SK-N-SH treated with all-trans-retinoic acid at 6 μM for 48 hours (cell line): ENCODE measurements at places on chromosomes 7 and 10.

- ATAC-seq, result peak; percentile 99
Observed at GRCh38 chr10:35259769-35260397, 76.4 kb upstream of the CCNY start.

DNA sequence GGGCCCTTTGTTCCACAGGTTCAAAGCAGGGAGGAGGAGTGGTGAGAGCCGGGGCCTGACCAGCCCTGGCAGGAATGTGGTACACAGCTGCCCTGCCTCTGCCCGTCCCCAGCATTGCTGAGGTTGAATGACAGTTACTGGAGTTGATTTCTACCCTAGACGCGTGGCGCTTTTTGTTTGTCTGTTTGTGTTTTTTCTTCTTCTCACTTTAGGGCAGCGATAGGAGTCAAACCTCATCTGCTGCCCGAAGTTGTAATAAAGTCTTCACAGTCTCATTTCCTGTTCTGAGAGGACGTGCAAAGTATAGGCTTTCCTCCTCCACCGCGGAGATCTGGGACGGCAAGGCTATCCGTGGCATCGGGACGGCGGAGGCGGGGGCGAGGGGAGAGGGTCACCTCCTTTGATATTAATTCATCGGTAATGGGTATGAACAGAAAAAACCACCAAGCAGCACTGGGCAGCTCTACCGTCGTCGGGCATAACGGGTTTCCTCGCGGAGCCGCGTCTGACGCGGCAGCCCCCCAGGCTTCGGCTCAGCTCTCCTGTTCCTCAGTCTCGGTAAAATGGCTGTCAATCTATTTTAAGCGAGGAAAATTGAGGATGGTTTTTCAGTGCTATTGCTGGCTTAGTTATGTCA is 160.8 kb downstream of the LRMDA start:
- no peak for ATAC-seq

DNA sequence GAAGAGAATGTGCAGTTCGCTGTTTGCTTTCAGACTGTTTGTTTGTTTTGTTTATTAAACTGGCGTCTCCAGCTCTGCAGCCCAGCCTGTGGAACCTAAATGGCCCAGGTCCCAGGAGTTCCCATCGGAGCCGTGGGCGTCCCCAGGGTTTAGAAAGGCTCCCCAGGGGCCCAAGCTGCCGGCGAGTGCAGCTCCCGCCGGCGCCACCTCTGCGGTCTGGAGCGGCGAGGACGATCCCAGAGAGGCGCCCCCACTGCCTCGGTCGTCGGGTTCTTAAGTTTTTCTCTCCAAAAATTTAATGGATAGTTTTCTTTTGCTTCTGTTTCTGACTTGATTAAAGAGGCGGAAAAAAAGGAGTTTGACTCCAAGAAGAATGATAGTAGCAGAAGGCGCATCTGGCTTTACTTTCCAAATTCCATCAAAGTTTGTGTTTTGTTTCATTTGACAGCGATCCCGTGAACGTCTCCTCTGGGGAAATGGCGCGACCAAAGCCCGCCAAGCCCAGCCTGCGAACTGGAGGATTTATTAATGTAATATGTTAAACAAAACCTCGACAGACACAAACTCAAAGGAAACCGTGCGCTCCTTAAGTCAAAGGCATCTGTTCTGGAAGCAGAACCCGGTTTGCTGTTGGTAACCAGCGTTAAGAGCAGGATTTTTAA is 718 bp upstream of the FZD1 start:
- ATAC-seq, result peak; percentile 45

DNA sequence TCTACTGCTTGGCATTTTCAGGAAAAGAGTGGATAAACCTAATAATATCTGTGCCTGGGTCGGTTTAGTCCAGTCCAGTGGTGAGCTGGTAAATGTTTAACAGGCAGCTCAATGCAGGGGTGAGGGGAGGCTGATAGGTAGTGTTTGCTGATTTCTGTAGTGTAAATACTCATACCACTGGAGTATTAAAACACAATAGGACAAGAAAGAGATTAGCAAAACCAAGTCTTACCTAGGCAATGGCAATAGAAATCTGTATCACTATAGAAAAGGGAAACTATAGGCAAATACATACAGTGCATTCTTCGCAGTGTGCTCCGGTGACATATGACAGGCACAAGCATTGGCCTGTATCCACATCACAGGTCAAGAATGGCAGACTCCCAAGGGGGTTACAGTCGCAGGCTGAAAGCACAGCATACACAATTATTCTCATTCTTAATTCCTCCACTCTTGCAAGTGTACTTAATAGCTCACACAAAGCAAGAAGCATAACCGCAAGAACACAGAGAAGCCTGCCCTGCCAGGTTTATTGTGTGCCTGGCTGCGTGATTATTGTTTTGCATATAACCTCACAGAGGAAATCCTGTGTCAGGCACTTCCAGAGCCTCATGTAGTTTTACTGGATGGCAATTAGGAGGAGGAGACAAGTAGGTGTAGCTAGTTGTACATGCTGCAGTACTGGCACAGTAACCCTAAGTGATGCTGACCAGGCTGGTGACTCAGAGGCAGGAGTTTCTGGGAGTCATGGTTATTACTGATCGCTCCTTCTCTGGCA is 35.0 kb downstream of the LAMB4 start:
- ATAC-seq, result peak; percentile 93

DNA sequence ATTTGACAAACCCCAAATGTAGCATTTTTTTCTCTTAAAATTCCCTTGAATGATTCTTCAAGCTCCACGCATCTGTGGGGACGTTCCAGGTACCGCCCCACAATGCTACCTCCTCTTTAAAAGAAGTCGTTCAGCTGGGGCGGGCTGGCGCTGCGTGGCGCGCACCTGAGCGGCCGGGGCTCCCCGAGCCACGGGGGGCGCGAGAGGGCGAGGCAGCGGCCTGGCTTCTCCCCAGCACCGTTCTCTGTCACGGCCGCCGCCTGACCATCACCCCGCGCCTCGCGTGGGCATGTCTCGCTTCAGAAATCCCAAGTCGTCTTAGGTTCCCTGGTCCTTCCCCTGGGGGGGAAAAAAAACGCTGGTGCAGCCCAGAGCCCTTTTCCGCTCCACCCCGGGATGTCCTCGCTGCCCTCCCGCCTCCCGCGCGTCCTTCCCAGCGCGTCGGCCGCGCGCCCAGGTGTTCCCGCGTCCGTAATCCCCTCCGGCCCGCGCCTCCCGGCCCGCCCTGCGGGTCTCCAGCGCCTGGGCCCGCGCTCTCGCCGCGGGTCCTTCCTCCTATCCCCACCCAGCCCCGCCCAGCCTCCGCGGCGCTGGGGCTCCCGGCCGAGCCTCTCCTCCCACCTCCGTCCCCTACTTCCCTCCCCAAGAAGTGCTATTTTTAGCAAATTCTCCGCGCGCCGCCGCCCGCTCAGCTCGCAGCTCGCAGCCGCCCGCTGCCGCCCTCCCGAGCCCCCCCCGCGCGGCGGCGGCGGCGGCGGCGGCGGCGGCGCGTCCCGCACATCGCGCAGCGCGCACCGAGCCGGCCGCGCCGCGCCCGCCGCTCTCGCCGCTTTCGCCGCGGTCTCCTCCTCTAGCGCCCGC is 58.7 kb upstream of the PRPS1L1 start:
- ATAC-seq, result peak; percentile 69

DNA sequence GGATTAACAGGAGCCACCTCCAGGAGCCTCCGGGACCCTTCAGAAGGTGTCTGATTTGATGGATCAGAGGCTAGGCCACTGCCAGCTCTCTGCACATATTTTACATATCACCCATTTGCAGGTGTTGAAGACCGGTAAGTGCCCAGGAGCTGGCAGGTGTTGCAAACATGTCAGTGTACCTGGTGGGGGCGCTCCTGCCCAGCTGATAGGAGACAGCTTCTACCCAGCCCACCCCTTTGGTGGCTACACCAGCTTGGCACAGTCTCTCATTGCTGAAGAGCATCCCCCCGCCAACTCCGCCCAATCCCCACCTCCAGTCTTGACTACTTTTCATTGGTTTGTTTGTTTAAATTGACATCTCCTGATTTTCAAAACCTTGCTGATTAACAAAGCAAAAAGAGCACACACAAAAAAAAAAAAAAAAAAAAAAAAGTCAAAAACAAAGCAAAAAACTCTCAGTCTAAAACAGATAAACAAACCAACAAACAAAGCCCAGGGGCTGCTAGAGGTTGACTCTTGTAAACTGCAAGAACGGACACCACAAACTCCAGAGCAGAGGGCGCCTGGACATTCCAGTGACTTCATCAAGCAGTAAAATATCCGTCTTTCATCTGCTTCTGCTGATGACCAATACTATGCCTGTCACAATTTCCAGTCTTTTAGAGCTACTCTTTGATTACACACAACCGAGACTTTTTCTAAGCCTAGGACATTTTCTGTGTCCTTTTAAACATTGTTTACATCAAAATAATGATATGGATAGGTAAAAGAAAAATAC is 275.3 kb downstream of the NRG3 start:
- ATAC-seq, result peak; percentile 80

- ATAC-seq, result no peak
Observed at GRCh38 chr7:22607180-22607579, 107.2 kb upstream of the STEAP1B start.

- no peak for ATAC-seq
Observed at GRCh38 chr7:28722684-28723083, 235.4 kb downstream of the TRIL start.

- ATAC-seq, result peak; percentile 7; the same call in 1 of the 3 replicates
Observed at GRCh38 chr10:123157210-123157609, 3.0 kb downstream of the BUB3 start.

- ATAC-seq, result no peak
Observed at GRCh38 chr10:83333566-83333965, 805.7 kb upstream of the GHITM start.

DNA sequence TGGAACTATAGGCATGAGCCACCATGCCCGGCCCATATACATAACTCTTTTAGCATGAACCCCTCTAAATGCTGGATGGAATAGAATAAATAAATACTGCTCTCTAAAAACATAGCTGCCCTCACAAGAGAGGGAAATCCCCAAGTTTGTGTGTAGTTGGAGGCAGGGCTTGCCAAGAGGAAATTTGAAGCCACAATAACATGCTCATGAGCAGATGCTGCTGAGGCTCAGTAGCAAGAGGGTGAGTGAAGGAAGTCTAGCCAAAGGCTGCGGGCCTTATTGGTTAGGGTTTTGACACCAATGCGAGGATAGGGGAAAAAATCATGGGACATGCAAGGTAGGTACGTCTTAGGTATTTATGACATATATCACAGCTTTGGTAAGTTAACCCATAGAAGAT is 17.3 kb downstream of the TPK1 start:
- ATAC-seq, result peak; percentile 36; the same call in 1 of the 3 replicates

DNA sequence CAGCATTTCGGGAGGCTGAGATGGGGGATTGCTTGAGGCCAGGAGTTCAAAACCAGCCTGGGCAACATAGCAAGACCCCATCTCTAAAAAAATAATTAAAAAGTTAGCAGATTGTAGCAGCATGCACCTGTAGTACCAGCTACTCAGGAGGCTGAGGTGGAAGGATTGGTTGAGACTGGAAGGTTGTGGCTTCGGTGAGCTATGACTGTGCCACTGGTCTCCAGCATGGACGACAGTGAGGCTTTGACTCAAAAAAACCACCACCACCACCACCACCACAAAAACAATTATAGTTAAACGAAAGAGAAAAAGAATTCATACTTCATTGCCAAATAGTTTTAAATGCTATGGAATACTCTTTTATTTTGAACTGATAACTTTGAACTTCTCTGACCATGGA is 63.4 kb downstream of the VTI1A start:
- ATAC-seq, result no peak

- no peak for ATAC-seq
Observed at GRCh38 chr7:151648429-151648828, 128.7 kb upstream of the RHEB start.

- ATAC-seq, result no peak
Observed at GRCh38 chr7:155568842-155569494, 22.6 kb upstream of the CNPY1 start.

GRCh38 chr10:2882628-2883027 is 184.7 kb upstream of the PFKP start:
- no peak for ATAC-seq
